Bladder microvascular endothelial cell (primary cell): ENCODE measurements at places on chromosomes 4 and X. TPM values are rescaled to one million over a fixed set of nuclear protein-coding genes. Genes with fewer than 3 reads are reported as not detected.

The DDIT4L gene
- total RNA-seq, result 1.9 and 7.5 TPM in 2 replicates

The DCAF12L1 gene
- total RNA-seq, result 0.13 and 0.16 TPM in 2 replicates

The DGKQ gene
- 15.2 and 19.4 TPM in 2 replicates for total RNA-seq

The PGM2 gene
- 36.3 and 47.6 TPM in 2 replicates for total RNA-seq

The HELQ gene
- total RNA-seq, result 9.1 and 18.4 TPM in 2 replicates

The P2RY8 gene
- total RNA-seq, result 0.32 and 0.38 TPM in 2 replicates

The PAGE5 gene
- not detected in 2 replicates for total RNA-seq

The F8A3 gene
- total RNA-seq, result 0.76 and 1.1 TPM in 2 replicates

The SPP1 gene
- total RNA-seq, result 0.32 TPM in 1 of 2 replicates, not detected in the other

The PAGE2B gene
- not detected in 2 replicates for total RNA-seq

The ESX1 gene
- not detected in 2 replicates for total RNA-seq

The TMEM175 gene
- 5.8 and 16.7 TPM in 2 replicates for total RNA-seq
